ENCODE measurements at places on chromosomes 3 and 15.

DNA sequence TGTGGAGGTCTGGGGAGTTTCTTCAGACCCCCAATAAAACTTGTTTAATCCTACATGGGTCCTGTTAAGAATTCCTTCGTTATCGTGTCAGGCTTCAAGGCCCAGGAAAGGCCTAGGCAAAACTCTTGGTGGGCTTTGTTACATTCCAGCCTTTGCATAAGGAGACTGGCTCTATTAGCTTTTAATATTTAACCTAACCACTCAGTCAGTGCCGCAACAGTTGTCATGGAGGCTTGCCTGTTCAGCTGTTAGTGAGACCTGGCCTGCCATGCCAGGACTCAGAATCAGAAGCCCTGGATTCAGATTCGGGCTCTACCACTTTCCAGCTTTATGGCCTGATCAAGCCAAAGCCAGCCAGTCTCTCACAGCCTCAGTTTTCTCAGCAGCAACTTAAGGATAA is 19.6 kb downstream of the EIF1B start:
- H3K4me3 ChIP-seq = no peak overlapping the region
- H3K27me3 ChIP-seq = no peaks in the 10 kb centered on the region
- H3K27ac ChIP-seq = no peak overlapping the region
- no peaks in the 10 kb centered on the region for H3K36me3 ChIP-seq
- no peak for DNase-seq
- H3K4me1 ChIP-seq = no peaks in the 10 kb centered on the region

DNA sequence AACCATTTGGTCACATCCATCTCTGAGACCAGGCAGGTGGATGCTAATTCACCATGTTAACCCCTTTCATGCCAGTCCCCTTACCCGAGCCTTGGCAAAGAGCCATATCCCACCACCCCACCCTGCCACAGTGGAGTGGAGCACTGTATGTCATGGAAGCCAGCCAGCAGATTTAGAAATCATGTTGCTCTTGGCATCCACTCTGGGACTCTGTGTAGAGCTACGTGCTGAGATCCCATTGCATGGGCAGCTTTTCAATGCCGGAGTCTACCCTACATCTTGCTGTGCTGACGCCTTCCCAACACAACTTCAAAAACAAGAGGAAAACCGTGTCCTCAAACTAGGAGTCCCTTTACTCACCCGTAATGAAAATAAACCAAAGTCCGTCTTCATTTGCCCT is 131.0 kb downstream of the NTRK3 start:
- no peak overlapping the region for H3K4me3 ChIP-seq
- H3K36me3 ChIP-seq = no peaks in the 10 kb centered on the region
- no peaks in the 10 kb centered on the region for H3K4me1 ChIP-seq
- no peak overlapping the region for H3K27ac ChIP-seq

GRCh38 chr3:184209146-184209923 is 20.1 kb upstream of the VWA5B2 start:
- H3K4me1 ChIP-seq = no peaks in the 10 kb centered on the region
- H3K4me3 ChIP-seq = no peak overlapping the region
- H3K36me3 ChIP-seq = no peaks in the 10 kb centered on the region
- H3K27ac ChIP-seq = no peak overlapping the region

GRCh38 chr3:16875876-16876550 is 8.7 kb upstream of the PLCL2 start:
- DNase-seq = no peak
- no peaks in the 10 kb centered on the region for H3K4me1 ChIP-seq
- no peaks in the 10 kb centered on the region for H3K36me3 ChIP-seq
- no peaks in the 10 kb centered on the region for H3K27me3 ChIP-seq
- H3K27ac ChIP-seq = no peak overlapping the region

DNA sequence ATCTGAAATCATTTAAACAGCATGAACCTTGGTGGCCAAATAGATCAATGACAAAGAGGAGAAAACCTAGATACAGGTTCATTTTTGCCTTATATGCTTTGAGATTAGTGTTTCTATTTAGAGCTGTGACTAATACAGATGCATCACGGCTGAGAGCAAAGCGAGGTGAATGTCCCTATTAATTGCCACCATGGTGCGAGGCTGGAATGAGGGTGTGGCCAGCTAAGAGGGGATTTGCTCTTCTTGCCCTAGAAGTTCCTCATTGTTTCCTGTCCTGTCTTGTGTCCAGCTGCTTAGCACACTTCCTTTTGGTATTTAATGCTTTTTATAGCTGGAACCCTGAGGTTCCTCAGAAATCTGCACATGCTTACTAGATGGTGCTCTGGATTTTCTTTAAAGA is 339.1 kb upstream of the RGMA start:
- no peak for DNase-seq
- H3K27ac ChIP-seq = no peak overlapping the region
- H3K36me3 ChIP-seq = no peaks in the 10 kb centered on the region
- no peaks in the 10 kb centered on the region for H3K27me3 ChIP-seq
